Spleen (tissue), 13 donors: ENCODE measurements at places on chromosomes 16 and 17. TPM values are rescaled to one million over a fixed set of nuclear protein-coding genes. Genes with fewer than 3 reads are reported as not detected.
A peak's percentile ranks its signal among the peaks of the same experiment; 100 is the strongest.

DNA sequence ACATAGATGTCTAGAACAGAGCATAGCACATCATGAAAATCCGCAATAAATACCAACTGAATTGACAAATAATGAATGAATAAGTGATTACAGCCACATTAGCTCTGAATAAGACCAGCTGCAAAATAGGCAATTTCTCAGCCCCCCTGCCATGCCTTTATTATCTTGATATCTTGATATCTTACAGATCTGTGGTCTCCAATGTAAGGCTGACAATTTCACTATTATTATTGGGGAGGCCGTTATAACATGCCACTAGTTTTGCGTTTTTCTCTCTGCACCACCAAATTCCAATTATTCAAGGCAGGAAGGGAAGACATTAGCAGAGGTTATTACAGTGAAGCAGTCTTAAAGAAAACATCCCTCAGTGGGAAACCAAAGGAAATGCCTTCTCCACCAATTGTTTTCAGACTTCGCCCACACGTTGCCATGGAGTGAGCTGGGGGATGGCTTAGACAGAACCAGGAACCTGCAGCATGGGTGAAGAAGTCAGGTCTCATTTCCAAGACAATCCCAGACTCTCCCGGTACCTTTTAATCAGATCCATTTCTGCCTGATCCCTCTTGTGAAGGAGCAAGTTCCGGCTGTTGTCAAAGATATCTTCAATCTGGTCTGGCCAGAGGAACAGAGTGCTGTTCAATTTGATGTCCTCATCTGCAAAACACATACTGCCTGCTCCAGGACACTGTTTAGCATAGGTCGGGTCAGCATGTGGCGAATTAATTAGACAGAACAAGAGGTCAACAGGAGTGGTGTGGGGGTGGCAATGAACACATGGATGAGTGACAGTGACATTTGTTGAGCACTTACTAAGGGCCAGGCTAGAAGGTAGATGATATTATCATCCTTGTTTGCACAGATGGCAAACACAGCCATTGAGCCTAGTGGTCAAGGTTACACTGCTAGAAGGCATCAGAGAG, 46.4 kb downstream of the DNAH3 start:
- no peak overlapping the region for H3K27ac ChIP-seq
- H3K27me3 ChIP-seq: no peaks in the 10 kb centered on the region

- no peak overlapping the region for H3K4me3 ChIP-seq
- no peaks in the 10 kb centered on the region for H3K36me3 ChIP-seq
- H3K4me1 ChIP-seq: no peaks in the 10 kb centered on the region
- DNase-seq: no peak
- H3K27me3 ChIP-seq: no peaks in the 10 kb centered on the region
These were observed 272.4 kb upstream of the CDH11 start for GRCh38 chr16:65394281-65394680.

DNA sequence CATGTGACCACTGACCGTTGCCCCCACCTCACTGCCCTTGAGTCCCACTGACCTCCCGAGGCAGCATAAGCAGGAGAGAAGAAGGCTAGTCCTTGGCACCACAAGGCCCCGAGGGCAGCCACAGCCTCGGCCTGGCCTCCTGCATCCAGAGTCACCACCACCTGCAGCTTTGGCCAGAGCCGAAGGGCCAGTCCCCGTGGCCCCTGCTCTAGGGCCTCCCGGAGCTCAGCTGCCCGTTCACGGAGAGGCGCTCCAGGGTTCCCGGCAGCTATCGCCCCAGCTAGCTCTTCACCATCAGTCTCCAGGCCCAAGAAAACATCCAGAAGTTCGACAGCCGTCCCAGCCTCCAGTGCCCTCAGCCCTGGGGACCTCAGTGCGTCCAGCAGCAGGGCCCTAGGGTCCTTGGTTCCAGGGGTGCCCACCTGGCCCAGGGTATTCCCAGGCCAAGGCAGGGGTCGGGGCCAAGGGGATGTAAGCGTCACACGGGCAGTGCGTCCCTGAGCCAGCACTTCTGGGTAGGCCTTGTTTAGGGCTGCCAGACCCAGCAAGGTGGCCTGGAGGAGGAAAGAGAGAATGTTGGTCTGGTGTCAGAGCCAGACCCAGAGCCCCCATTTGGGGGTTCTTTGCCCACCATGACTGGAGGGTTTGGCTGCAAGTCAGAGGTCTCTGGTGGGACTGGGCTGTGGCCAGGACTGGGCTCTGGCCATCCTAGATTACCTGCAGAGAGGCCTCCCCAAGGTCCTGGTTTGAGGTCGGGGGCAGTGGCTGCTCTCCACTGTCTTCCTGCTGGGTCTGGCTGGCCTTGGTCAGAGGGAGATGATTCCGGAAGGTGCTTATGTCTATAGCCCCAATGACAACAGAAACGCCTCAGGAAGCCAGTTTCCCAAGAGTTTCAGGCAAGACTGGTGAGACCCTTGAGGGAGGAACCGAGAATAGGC, 1.8 kb downstream of the GHDC start:
- no peaks in the 10 kb centered on the region for H3K27me3 ChIP-seq
- peaks cover 36% of the 10 kb centered on the region for H3K36me3 ChIP-seq
- peak overlapping the region; percentile 94 for H3K27ac ChIP-seq
- H3K4me3 ChIP-seq: no peak overlapping the region
- H3K4me1 ChIP-seq: peaks cover 23% of the 10 kb centered on the region

CD300LG gene
- 3.6 TPM for total RNA-seq

DNA sequence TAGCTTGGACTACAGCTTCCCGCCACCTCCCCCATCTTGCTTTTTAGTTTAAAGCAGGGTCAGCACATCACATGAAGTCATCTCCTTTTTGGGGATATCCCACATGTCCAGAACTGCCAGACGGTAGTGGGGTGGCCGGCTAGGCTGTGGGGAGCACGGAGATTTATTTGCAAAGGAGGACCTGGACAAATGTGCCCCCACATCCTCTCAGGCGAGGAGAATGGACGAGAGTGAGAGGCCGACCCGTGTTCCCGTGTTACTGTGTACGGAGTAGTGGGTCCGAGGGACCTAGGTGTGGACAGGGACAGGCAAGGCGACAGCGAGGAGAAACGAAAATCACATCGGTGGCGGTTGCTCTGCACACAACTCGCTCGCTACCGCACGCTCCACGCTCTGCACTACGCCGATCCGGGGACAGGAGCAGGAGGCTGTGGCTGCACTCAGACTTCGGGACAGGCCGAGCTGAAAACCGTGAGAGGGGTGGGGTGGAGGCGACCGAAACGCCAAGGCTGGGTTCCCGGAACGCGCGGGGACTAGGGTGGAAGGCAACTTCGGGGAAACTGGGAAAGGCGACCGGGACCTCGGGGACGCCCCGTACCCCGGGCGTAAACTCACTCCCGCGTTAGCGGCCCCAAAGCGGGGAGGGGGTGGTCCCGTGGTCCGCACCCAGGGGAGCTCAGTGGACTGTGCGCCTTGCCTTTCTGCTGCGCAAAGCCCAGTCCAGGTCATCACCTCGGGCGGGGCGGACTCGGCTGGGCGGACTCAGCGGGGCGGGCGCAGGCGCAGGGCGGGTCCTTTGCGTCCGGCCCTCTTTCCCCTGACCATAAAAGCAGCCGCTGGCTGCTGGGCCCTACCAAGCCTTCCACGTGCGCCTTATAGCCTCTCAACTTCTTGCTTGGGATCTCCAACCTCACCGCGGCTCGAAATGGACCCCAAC, at the start of gene MT1A:
Gene MT1A (plus strand): TSS at position 853 of the 937 bp plus-strand sequence. CDS start 73 bp downstream, at position 926.
- peaks cover 18% of the 10 kb centered on the region for H3K4me1 ChIP-seq
- peak within 1 kb of the TSS; percentile 6 for H3K4me3 ChIP-seq
- H3K27me3 ChIP-seq: peaks cover 38% of the 10 kb centered on the region
- H3K36me3 ChIP-seq: no peaks in the 10 kb centered on the region
- peak within 1 kb of the TSS; percentile 36 for H3K27ac ChIP-seq

GRCh38 chr17:76388966-76389888, 4.8 kb downstream of the SPHK1 start:
- no peak for DNase-seq
- H3K27ac ChIP-seq: no peak overlapping the region
- H3K36me3 ChIP-seq: peaks cover 16% of the 10 kb centered on the region
- H3K27me3 ChIP-seq: peaks cover 10% of the 10 kb centered on the region

DNA sequence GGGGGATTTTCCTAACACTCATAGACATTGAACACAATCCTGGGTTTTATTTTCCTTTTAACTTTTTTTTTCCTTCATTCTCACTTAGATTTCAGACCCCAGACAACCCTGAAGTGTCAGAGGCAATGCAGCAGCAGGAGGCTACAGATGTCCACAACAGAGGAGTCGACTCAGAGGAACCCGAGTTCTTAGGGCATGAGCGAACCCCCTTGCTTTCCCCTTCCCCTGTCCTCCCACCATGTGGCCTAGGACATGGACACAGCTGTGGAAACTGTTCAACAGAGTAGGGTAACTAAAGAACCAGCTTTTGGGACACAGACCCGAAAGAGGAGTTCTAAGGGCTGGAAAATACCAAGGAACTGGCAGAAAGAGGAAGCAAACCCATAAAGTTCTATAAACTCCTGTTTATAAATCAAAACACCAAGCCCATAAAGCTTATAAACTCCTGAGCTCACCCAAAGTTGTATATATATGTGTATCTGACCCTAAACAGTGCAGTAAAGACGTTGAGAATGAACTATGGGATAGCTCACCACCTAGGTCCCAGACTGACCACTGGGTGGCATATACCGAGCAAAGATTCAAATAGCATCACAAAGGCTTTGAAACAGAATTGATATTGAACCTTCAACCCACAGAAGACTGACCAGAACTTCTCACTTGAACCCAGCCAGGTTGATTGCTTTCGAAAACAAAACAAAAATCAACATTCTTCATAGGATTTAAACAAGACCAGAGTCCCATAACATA, 33.9 kb downstream of the CMTM4 start:
- no peaks in the 10 kb centered on the region for H3K36me3 ChIP-seq
- H3K27ac ChIP-seq: no peak overlapping the region
- no peak for DNase-seq

DNA sequence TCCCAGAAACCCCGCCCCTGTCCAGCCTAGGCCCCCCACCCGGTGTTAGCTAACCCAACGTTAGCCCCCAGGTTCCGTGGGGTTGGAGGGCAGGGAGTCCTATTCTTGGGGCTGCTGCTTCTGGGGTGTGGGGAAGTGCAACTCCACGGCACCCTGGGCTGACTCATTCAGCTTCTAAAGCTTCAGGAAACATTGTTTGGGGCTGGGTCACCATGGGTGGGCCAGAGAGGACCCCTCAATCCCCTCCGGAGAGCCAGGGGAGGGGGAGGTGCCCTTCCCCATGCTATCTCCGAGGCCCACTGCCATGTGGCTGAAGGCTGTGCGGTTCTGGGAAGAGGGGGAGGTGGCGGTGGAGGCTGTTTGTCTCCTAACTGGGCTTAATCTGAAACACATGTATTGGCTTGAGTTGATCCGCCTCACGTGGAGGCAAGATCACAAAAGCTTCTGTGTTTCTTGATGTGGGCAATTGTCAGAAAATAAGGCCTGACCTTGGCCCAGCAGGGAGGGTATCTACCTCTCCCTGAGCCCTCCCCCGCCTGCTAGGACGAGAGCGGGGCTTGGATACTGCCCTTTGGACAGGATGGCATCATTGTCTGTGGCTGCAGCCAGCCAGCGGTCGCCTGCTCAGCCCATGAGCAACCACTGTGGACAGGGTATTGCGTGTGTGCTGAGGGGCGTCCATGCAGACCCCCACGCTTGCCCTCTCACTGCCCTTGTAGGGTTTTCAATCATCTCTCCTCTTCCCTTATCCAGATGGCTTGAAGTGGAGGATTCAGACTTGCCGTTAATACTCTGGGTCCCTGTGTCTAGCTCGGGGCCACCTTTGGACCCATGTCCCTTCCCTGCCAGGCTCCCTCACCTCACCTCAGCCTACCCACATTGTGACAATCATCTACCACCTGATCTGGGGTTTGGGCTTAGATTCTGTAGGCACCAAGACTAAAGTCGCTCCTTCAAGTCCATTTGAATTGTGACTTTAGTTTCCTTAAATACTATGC, 1.3 kb downstream of the SERPINF1 start:
- no peaks in the 10 kb centered on the region for H3K36me3 ChIP-seq
- H3K4me1 ChIP-seq: peaks cover 18% of the 10 kb centered on the region
- H3K27ac ChIP-seq: peak overlapping the region; percentile 78

JUP gene
- total RNA-seq: 29.3 TPM

MRPL58 gene
- 20.5 TPM for total RNA-seq

KRTAP4-1 gene
- not detected for total RNA-seq

DNA sequence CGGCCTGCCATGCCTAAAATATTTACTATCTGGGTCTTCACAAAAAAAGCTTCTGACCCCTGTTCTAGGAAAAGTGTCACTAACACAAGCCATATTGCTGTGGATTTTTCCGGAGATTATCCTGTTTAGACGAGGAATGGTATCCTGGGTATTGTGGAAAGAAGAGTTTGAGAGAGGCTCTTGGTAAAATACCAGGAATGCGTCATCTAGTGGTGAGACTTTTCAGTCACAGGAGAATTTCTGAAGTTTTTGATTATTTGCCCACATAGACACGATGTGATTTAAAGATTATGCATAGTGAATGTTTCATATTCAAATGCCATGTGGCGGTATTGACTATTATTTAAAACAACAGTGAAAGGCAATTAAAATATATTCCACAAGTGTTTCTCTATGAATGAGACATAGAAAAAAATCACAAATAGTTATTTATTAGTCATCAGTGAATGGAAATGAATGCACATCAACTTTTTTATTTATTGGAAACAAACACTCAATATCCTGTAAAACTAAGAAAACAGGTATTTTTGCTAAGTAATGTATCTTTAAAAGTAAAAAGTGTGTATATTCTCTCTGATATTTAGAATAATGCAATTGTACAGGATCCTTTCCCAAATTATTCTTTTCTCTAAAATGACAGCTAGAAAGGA, 7.8 kb downstream of the KRT28 start:
- H3K36me3 ChIP-seq: no peaks in the 10 kb centered on the region
- DNase-seq: no peak
- no peaks in the 10 kb centered on the region for H3K4me1 ChIP-seq
- peaks cover 24% of the 10 kb centered on the region for H3K27me3 ChIP-seq

KRTAP3-2 gene
- total RNA-seq: not detected

GRCh38 chr17:59746849-59747445, 39.5 kb downstream of the VMP1 start:
- no peaks in the 10 kb centered on the region for H3K4me1 ChIP-seq
- H3K36me3 ChIP-seq: peaks cover 63% of the 10 kb centered on the region
- H3K4me3 ChIP-seq: no peak overlapping the region
- DNase-seq: no peak
- no peaks in the 10 kb centered on the region for H3K27me3 ChIP-seq

ALKBH5 gene
- 102 TPM for total RNA-seq

GRCh38 chr17:37570527-37571093, 38.6 kb downstream of the SYNRG start:
- peaks cover 72% of the 10 kb centered on the region for H3K36me3 ChIP-seq
- H3K27ac ChIP-seq: no peak overlapping the region
- H3K4me3 ChIP-seq: no peak overlapping the region
- H3K27me3 ChIP-seq: no peaks in the 10 kb centered on the region
- DNase-seq: no peak

PDE6G gene
- 6.7 TPM for total RNA-seq

DNA sequence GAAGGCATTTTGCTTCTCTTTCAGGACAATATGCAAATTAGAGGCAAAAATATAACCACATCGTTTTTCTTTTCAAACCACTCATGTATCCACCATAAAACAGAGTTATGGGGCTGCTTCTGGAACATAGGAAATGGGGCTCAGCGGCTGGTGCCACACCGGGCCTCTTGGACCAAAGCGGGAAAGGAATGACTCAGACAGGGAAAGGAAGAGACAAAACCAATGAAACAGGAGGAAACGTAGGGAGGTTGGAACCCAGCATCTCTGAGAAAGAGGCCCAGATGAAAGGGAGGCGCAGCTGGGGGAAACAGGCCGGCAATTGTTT, 28.5 kb downstream of the CUEDC1 start:
- peaks cover 6% of the 10 kb centered on the region for H3K4me1 ChIP-seq
- H3K27ac ChIP-seq: no peak overlapping the region
- no peak for DNase-seq
- H3K4me3 ChIP-seq: no peak overlapping the region
- no peaks in the 10 kb centered on the region for H3K36me3 ChIP-seq
